ENCODE measurements at places on chromosomes 1 and 21.

GRCh38 chr1:240194120-240194519, 102.4 kb downstream of the FMN2 start:
- no peak for DNase-seq

GRCh38 chr1:160282807-160283206, 2.1 kb downstream of the PEX19 start:
- no peak for DNase-seq

DNA sequence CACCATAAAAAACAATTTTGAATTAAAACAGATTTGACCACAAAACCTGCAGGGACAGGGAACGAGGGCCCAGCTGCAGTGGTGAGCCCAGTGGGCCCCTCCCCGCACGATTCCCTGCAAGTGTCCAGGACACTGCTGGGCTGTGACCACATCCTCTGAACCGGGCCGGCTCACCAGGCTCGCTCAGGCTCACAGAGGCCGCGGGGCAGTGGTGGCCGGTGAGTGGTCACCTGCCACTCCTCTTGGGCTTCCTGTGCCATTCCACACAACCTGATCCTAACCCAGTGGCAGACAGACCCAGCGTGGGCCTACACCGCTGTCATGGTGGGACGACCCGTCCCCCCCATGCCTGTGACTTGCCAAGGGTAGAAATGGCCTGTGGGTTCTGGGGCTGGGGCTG, 36.5 kb upstream of the RIPK4 start:
- no peak for DNase-seq

DNA sequence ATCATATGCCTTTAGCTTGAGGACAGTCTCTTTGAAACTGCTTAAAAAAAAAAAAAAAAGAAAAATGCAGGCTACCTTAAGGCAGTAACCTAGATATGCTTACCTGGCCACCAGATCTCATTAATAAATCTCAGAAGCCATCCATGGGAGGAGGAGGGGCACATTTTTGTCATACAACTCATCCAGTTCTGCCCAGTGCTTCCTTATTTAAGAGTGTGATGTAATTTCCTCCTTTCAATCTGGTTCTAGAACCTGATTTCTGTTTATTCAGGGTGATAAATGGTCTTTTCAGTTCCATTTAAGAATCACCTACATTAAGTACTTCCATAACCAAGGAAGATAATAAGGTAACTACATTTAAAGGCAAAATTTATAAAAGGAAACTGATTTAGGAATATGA, 6.1 kb downstream of the ERRFI1 start:
- DNase-seq = no peak

DNA sequence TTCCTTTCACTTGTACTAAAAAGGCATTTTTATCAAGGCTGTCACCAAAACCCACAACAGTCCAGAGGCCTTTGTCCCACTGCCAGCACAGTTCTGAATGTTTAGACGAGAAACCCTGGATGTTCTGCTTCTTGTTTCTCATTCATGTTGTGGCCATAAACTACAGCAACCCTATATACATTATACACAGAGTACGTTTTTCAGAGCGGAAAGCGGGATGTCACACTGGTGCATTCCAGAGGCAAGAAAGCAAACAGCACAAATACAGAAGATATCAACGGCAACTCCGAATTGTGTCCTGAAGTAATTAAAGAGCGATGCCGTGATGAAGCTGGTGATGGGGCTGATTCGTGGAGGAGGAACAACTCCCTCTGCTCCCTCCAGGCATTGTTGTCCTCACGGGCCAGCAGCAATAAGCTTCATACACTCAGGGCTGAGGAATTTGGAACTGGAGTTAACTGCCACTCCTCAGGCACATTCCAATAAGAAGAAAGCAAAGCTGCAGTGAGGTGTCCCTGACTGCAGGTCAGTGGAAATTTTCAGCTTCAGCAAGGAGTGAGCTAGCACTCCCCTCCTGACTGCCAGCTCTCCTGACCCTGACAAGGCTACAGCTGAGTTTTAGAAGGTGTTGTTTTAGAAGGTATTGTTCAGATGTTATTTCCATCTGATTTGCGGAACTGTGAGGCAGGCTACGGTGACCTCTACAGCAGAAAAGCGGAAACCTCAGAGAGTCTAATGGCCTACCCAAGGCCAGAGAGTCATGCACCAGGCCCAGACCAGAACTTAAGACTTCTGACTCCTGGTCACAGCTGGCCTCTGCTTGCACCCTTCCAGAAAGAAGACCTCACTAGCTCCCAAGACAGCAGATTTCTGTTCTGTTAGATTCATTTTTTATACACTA, 149.0 kb downstream of the TGFBR3 start:
- no peak for DNase-seq

GRCh38 chr1:204161609-204162493, 4.3 kb downstream of the REN start:
- no peak for DNase-seq

DNA sequence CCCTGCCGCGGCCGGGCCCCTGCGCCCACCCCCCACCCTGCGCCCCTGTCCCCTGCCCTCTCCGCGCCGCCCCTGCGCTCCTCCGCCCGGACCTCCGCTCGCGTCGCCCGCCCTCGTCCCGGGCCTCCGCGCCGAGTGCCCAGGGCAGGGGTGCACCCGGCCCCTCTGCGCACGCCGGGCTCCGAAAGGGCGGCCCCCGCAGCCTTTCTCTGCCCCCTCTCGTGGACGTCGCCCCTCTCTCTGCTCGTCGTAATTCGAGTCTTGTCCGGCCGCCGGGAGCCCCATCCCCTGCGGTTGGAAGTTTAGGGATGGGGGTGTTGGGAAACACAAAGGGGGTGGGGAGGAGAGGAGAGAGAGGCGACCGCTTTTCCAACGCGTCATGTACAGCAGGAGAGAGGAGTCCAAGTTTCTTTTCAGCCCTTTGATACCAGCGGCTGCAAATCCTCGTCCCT, 407 bp downstream of the GALNT2 start:
- peak; percentile 28 for DNase-seq

DNA sequence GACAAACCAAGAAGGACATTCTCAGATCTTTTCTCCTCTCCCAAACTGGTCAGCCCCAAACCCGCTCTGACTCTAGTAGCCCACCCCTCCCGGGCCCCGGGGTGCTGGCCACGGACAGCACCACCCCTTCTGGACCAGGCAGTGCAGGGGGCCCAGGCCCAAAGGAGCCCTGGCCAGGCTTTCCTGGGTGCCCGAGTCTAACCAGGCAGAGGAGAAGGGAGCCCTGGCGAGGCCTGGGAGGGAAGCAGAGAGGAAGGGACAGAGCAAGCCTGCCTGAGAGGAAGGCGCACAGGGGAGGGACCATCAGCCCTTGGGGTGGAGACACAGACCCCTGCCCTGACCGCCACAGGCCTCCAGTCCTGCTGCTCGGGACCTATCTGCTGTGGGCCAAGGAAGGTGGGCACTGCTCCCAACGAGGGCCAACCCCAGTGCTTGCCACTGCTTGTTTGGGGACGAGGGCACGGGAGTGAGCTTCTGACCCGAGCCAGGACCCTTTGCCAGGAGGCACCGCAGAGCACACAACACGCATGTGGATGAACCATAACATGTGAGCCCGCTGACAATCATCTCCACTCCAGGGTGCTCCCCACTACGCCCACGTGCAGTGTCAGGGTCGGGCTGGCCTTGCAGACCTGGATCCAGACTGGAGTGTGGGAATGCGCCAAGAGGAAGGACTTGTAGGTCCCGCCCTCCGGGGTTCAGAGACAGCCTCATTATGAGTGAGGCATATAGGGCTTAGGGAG, 57.6 kb downstream of the KCNAB2 start:
- no peak for DNase-seq

GRCh38 chr1:246503341-246503740, 3.7 kb downstream of the SMYD3 start:
- no peak for DNase-seq

GRCh38 chr21:38126666-38127303, 130.0 kb upstream of the KCNJ15 start:
- DNase-seq = peak; percentile 61

GRCh38 chr1:116762281-116762680, 8.1 kb downstream of the CD2 start:
- no peak for DNase-seq

DNA sequence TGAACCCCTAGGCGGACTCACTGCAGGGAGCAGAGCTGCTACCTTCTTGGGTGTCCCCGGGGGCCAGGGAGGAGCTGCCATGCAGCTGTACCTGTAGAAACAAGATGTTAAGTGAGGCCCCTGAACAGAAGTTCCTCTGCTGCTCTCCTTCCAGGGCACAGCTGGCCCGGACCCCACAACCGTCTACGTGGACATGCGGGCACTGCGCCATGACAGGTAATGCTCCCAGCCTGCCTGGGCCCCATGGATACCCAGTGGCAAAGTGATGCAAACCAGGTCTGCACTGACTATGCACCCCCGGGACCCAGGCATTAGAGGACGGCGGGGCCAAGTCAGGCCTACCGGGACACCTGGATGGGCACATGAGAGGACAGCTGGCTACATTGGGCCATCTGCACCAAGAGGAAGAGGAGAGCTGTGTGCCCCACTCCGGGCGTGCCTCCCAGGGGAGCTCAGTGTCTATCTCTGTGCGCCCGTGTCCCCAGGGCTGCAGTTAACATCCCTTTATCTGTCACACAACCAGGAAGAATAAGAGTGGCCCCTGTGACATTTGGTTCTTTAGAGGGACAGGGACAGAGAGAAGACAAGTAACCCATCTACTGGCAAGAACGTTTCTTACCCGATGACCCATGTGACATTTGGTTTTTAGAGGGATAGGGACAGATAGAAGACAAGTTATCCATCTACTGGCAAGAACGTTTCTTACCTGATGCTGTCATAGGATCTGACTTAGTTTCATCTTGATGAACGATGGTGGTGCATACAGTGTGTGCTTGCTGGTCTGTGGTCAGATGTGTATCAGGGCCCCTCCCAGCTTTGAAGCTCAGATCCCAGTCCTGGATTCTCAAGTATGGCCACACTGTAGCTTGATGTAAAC, 44.1 kb downstream of the S100B start:
- no peak for DNase-seq

GRCh38 chr1:188669728-188670382, 1807.8 kb downstream of the BRINP3 start:
- no peak for DNase-seq

GRCh38 chr21:43305811-43306311, 121.1 kb downstream of the SIK1 start:
- no peak for DNase-seq

DNA sequence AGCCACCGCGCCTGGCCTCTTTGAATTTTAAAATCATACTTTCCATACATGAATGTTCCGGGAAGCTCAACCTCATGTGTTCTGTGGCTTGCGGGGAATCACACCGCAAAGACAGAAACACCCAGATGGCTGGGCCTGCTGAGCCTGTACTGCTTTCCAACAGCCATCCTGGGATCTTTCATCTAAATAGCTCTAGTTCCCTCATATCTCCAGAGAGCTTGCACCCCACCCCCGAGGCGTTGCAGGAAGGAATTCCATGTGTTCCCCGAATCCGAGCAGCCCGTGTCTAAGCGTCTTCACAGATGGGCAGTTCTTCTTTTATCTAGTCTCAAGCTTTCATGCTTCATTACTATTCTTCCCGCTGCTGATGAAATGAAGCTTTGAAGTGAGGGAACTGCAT, 66.4 kb downstream of the IGSF21 start:
- DNase-seq = no peak

- no peak for DNase-seq
Observed at GRCh38 chr1:35029761-35030160, 2.0 kb downstream of the ZMYM6 start.

DNA sequence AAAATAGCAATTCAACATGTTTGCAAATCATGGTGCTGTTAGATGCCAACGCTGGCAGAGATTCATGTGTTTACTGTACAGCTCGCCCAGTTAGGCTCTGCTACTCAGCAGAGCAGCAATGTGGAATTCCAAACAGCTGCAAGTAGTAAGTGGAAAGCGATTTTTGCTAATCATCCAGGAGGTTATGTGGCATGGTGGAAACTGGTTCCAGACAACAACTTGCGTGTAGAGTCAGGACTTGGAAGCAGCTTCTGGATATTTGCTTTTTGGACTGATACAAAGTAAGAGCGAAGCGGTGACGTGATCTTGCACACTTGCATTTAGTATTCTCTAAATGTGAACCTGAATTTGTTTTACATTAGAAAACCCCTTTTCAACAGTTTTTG, 27.1 kb upstream of the HHAT start:
- no peak for DNase-seq

GRCh38 chr1:1069711-1070676, 4.1 kb downstream of the RNF223 start:
- no peak for DNase-seq

DNA sequence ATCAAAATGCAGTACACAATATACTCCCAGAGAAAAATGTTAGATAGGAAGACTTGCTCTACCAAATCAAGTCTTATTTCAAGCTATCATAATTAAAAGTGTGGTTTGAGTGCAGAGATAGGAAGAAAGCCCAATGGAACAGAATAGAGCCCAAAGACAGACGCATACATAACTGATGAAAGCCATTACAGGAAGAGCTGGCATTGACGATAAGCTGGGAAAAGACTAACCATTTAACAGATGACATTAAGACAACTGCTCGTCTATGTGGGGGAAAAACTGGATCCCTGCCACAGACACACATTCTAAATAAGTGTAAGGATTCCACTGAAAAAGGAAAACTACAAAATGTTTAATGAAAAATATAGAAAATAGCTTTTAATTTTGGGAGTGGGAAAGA, 85.5 kb downstream of the NGF start:
- no peak for DNase-seq

DNA sequence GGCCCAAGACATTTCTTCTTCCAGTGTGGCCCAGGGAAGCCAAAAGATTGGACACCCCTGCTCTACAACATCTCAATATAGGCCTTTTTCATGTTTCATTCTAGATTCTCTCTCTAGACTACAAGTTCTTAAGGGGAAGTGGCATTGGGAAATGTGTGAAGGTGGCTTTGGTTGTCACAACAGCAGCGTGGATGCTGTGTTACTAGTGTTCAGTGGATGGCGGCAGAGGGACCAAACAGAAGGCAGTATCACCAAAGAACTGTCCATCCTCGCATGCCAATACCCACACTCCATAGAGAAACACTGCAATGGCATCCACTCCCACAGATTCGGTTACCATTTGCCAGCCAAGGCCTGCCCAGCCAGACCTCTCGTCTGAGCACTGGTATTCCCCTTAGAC, 24.3 kb upstream of the IFNAR2 start:
- DNase-seq = no peak

DNA sequence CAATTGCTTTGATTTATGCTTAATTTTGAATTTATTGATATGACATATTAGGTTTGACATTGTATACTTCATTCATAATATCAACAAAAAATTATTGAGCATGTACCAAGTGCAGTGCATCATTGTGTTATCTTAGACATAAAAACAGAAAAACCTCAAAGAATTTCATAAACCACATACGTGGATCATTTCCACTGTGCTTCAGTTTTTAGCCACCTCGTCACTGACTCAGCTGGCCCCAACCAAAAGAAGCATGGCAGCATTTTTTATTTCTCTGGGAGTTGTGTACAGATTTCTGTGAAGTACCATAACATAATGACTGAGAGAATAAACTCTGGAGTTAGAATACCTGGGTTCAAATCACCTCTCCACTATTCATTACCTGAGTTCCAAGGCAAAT, 95.6 kb upstream of the C1orf87 start:
- no peak for DNase-seq

All from left kidney (tissue), 8 donors.